ENCODE measurements at places on chromosomes 6 and 20.

DNA sequence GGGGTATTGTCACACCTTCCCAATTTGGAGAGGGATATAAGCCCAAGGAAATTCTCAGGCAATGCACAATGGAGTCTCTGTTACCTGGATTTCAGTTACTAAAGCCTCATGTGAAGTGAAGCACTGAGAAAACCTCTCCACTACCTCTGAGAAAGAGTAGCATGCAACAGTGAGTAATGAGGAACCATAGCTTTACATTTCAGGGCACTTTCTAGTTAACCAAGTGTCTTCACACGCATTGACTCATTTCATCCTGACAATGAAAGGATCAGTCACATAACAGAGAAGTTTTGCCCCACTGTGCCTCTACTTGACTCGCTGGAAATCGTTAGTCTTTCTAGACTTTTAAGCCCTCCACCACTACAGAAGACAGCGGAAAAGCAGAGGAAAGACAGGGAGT, 86.2 kb upstream of the ARID1B start:
- no peak for DNase-seq

GRCh38 chr6:149064001-149064659, 253.4 kb upstream of the TAB2 start:
- no peak for DNase-seq

DNA sequence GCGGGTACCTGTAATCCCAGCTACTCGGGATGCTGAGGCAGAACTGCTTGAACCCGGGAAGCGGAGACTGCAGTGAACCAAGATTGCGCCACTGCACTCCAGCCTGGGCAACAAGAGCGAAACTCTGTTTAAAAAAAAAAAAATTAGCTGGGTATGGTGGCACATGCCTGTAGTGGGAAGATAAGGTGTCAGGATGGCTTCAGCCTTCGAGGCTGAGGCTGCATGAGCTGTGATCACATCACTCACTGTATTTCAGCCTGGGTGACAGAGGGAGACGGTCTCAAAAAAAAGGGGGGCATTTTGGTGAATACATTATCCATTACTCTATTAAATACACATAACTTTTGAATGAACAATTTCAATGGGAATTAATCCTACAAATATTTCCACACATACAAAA, 32.4 kb downstream of the SNX3 start:
- DNase-seq, result no peak

DNA sequence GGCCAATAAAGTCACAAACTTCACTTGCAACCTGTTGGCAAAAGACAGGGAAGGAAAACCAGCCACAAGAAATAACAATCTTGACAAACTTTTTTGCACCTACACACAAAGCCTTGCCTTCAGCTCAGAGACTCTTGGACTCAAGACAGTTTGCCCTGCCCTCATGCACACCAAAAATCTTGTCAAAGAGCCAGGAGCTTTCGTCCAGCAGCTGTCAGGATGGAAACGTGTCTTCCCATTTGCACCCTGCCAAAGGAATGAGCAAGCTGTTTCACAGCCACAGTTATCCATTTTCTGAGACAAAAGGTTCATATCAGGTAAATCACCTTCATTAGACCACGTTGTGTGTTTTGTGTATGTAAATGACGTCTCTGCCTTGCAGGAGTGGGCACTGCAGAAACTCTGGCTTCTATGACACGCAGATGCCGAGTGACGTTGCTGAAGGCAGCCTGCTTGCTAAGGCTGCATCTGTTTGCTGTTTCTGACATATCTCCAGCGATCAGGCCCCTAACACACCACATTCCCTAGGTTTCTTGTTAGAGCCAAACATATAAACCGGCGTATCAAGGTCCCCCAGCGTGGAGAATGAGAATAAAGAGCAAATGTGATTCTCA, 193.4 kb downstream of the SYNDIG1 start:
- no peak for DNase-seq

GRCh38 chr6:113414511-113414910, 442.6 kb upstream of the MARCKS start:
- no peak for DNase-seq

DNA sequence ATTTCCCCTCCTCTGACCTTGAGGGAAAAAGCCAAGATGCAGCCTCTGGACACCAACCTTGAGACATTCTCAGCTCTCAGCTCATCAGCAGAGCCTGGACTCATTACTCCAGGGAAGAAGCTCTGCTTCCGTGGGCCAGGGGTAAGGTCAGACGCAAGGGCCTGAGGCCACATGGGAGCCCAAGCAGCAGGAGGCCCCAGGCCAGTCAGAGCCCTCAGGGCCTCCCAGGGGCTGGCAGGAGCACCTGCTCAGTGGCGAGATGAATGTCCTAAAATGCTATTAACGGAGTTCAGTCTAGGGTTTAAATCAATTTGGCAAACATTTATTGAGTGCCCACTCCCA, 208.6 kb downstream of the ERMARD start:
- no peak for DNase-seq

- no peak for DNase-seq
Observed at GRCh38 chr20:382291-383115, 1.9 kb downstream of the TRIB3 start.

DNA sequence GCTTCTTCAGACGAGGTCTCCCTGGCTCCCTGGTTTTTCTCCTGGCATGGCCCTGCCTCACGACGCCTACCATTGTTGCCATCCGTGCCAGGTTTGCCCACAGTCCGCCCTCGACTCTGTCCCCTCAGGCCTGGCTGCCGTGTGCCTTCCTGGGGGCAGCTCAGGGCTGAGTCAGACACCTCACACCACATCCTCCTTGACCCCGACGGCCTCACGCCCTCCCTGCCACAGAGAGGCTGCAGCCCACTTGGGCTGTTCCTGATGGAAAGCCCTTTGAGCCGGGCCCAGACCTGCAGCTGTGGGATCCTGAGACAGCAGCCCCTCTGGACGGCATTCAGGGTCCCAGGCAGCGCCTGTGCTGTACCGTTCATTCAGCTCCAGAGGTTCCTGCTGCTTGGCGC, 108.3 kb downstream of the PSMB1 start:
- DNase-seq, result no peak

- no peak for DNase-seq
Observed at GRCh38 chr20:38727607-38728190, 3.4 kb downstream of the SLC32A1 start.

- DNase-seq, result no peak
Observed at GRCh38 chr20:50224531-50225255, 34.1 kb downstream of the CEBPB start.

- DNase-seq, result no peak
Observed at GRCh38 chr6:118770112-118770788, 118.9 kb upstream of the CEP85L start.

- no peak for DNase-seq
Observed at GRCh38 chr6:2853769-2854395, 12.2 kb upstream of the SERPINB1 start.

- DNase-seq, result no peak
Observed at GRCh38 chr20:28562510-28562898, 2695.0 kb upstream of the DEFB115 start.

- no peak for DNase-seq
Observed at GRCh38 chr20:9613871-9614270, 99.5 kb downstream of the LAMP5 start.

GRCh38 chr6:25630508-25631278, 21.3 kb upstream of the SCGN start:
- no peak for DNase-seq

DNA sequence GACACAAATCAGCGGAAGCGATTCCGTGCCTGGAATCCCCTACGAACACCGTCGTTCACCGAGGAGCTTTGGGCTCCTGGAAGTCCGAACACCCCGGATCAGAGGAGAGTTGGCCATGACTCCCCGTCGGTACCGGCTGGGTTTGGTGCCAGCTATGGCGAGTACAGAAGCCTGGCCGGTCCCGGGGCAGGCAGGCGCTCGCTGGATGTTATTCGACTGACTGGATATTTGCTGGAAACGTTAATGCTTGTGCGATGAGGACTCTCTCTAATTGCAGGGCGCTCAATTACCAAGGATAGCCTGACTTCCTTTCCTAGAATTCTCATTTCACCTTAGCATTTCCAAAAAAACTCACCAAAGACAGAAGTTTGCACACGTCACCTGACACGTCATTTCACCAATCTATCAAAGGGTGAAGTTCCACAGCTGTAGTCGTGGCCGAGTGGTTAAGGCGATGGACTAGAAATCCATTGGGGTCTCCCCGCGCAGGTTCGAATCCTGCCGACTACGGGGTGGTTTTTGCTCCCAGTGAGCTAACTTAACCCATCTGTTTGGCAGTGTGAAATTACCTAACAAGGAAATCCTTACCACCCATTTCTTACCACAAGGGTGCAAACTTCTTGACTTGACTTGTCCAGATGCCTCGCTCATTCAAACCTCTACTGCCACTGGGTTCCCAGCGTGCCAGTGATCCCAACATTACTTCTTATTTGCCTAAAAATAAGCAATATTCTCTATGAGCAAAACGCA, 22.7 kb upstream of the ZNF184 start:
- DNase-seq, result peak; percentile 70

DNA sequence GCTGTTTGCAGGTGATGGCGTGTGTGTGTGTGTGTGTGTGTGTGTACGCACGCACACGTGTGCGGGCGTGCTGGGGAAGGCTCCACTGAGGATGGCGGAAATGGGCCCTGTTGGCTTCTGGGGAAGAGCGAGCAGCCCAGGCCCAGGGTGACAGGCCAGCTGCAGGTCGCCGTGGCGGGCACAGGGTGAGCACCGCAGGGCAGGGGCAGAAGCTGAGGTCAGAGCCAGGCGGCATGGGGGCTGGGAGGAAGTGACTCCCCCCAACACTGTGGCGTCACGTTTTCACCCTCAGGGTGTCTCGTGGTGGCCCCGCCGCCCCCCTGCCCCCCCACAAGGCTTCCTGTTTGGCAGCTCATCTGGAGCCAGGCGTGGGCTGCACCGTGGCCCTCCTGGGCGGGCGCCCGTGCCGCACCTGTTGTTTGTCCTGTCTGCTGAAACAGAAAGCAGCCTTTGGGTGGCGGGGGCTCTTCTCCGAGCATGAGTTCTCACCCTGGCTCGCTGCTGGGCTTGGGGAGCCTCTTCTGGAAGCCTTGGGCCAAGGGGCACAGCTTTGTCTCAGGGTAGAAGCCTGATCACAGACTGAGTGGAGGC, 7.1 kb downstream of the RBM38 start:
- no peak for DNase-seq

DNA sequence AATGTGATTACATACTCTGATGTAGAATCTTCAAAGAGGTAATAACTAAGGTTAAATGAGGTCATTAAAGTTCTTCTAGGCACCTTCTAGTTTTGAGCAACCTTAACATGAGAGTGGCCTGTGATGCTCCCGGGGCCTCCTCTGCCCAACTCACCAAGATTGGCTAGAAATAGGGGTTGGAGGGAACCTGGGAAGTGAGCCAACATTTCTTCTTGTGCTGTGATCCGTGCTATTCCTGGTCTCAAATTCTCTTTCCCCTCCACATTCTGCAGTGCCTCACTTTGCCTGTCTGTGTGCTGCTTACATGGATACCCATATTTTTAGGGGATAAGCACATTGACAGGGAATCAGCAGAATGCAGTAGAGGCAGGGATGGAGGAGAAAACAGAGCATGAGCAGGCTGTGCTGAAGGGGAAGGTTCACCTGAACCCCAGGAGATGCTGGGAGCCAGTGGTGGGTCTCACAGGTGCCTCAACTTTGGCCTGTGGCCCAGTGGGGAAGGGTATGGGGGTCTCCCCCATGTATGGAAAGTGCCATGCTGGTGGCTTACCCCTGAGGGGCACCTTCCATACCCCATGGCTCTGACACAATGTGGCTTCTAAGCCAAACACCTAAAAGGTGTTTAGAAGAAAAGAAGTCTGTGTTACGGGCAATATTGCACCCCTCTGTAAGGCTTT, 164.7 kb upstream of the CHD6 start:
- DNase-seq, result no peak

- DNase-seq, result no peak
Observed at GRCh38 chr6:170166511-170167122, 124.3 kb downstream of the DLL1 start.

DNA sequence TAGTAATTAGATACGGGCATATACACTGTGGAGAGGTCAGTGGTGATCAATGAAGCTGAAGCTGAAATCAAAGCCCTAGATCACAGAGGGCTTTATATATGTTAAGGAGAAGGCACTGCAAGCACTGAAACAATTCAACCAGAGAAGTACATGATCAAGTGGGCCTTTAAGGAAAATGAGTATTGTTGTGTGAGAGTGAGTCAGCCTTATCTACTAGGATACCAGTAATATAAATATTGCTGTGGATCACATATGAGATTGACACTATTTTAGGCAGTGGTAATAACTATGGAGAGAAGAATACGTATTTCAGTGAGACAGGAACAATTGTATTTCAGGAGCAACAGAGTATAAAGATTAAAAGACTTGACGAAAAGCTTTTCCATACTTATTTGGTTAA, 1172.2 kb upstream of the GJE1 start:
- no peak for DNase-seq

- no peak for DNase-seq
Observed at GRCh38 chr6:163729127-163729872, 314.8 kb downstream of the QKI start.

- DNase-seq, result no peak
Observed at GRCh38 chr20:3875378-3875974, 13.7 kb upstream of the PANK2 start.

- DNase-seq, result no peak
Observed at GRCh38 chr6:13635948-13636658, 21.0 kb downstream of the NOL7 start.

- no peak for DNase-seq
Observed at GRCh38 chr20:15643713-15644112, 929.5 kb downstream of the KIF16B start.

GRCh38 chr20:38790200-38791053, 15.1 kb upstream of the PPP1R16B start:
- no peak for DNase-seq

GRCh38 chr20:38612751-38613515, 11.3 kb downstream of the ARHGAP40 start:
- DNase-seq, result no peak

DNA sequence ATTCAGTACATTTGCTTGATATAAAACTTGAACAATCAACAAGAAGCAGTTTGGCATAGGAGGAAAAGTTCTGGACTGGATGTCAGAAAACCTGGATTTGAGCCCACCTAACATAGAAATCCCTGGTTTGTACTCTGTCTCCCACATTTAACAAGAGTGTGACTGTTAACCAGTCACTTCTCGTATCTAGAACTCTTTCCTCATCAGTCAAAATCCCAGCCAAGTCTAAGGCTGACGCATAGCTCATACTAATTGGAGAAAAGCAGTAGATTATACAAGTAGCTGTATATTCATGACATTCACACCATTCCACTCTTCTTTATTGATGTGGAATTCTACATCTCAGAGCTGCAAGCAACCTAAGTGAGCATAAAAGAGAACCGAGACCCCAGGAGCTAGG, 222.7 kb downstream of the PHACTR1 start:
- DNase-seq, result no peak

GRCh38 chr6:108123481-108123929, 42.3 kb upstream of the NR2E1 start:
- no peak for DNase-seq
